ENCODE measurements at places on chromosomes 2 and 18.
A peak's percentile ranks its signal among the peaks of the same experiment; 100 is the strongest.

DNA sequence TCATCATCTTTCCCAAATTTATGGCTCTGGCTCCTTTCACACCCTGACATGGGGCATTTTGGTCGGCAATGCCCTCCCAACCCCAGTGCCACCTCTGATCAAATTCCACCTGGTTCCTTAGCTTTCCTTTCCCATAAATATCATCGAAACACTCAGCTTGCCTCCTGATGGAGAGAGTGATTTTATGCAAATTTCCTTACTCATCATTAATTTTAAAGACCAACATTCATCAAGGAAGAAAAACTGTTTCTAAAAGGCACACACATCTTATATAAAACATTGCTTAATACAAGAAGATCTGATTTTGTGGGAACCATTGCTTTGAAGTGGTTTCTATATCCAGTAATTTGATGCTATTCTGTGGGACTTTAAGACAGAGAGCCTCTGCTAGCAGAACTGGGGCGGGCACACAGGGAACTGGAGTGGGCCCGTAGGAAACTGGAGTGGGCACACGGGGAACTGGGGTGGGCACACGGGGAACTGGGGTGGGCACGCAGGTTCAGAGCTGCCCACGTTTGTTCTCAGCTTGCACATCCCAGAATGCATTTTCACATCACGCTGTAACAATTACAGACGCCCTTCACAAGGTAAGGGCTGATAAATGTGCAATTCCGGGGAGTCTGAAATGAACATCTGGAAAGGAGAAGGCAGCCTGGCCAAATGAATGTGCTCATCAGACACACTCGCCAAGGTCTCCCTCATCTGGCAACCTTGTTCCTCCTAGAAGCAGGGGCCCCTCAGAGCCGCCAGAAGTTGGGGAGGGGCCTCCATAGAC, 174.2 kb downstream of the RTP5 start:
- no peak for DNase-seq

DNA sequence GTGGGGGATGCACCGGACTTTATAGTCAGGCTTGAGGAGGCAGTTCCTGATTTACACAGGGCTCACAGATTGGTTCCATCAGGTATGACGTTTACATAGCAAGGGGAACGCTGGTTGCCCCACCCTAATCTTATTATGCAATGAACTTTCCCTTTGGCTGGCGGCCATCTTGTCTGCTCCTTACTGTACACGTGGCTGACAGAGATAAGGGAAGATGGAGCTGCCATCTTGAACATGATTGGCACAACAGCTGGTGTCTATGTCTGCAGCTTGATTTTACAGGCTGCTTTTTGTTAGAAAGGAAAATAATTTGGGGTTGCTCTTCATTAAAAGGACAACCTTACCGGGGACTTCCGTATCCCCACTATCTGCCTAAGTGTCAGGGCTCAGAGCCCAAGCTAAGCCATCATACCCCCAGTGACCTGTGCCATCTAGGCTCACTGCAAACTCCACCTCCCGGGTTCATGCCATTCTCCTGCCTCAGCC, 33.5 kb upstream of the ATG16L1 start:
- no peak for DNase-seq

GRCh38 chr18:47944972-47945852, 14.8 kb upstream of the SMAD2 start:
- no peak for DNase-seq

GRCh38 chr18:12934454-12935071, 13.2 kb upstream of the SEH1L start:
- peak; percentile 51 for DNase-seq

- no peak for DNase-seq
Measured at GRCh38 chr2:221792971-221793521, 220.9 kb upstream of the EPHA4 start.

GRCh38 chr2:240584486-240585031, 2.0 kb upstream of the CAPN10 start:
- DNase-seq: no peak

DNA sequence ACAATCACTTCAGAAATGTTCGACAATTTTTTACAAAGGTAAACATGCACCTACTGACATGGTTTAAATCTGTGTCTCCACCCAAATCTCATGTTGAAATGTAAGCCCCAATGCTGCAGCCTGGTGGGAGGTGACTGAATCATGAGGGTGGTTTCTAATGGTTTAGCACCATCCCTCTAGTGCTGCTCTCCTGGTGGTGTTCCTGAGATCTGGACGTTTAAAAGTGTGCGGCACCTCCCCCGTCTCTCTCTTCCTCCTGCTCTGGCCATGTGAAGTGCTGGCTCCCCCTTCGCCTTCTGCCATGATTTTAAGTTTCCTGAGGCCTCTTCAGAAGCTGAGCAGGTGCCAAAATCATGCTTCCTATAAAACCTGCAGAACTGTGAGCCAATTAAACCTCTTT, 28.3 kb downstream of the MAP3K2 start:
- DNase-seq: no peak

DNA sequence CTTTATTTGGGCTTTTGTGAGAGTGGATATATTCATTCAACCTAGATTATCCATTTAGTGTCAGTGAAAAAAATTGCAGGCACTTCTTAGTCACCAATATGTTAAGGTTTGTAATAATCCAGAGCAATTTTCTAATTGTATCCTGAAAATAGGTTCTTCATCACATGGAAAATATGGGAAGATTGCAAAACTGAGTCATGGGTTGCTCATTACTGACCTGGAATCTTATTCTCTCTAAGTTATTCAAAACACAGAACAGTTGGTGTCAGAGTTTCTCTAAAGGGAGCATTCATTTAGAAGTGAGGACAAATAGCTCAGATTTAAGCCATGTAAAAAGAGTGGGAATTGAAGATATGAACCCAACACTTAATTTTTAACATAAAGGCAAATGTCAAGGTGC, 181.3 kb downstream of the IKZF2 start:
- DNase-seq: no peak

DNA sequence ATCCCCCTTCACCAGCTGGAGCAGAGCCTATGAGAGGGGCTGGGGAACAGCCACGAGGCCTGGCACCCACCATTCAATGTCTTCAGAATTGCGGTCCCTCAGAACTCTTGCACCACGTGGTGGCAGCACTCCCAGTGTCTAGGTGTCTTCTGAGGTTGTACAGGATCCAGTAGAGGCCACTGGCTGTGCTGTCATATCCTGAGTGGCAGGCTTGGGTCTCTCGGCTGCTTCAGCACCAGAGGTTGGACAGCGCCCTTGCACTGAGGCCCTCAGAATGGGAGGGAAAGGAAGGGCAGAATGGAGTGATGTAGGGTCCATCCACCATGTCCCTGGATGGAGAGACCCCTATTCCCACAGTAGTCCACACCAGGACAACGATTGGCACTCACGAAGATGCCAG, 112.0 kb upstream of the TEKT4 start:
- DNase-seq: no peak

- DNase-seq: no peak
Measured at GRCh38 chr18:11840493-11840892, 10.7 kb upstream of the CHMP1B start.

DNA sequence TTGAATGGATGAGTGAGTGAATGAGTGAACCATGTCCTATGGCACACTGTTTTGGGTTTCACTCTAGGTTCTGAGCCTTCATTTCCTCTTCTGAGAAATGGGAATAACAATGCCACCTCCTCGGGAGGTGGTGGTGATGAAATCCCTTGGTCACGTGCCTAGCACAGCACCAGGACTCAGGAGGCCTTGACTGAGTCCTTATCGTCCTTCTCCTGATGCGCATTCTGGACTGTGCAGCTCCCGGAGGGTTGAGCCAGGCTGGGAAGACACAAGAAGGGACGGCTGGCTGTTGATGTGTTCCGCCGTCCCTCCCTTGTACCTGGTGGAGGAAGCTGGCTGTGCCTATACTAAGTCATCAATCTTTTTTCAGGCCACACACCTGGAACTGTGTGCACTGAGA, 437.3 kb downstream of the ZNF521 start:
- DNase-seq: no peak

DNA sequence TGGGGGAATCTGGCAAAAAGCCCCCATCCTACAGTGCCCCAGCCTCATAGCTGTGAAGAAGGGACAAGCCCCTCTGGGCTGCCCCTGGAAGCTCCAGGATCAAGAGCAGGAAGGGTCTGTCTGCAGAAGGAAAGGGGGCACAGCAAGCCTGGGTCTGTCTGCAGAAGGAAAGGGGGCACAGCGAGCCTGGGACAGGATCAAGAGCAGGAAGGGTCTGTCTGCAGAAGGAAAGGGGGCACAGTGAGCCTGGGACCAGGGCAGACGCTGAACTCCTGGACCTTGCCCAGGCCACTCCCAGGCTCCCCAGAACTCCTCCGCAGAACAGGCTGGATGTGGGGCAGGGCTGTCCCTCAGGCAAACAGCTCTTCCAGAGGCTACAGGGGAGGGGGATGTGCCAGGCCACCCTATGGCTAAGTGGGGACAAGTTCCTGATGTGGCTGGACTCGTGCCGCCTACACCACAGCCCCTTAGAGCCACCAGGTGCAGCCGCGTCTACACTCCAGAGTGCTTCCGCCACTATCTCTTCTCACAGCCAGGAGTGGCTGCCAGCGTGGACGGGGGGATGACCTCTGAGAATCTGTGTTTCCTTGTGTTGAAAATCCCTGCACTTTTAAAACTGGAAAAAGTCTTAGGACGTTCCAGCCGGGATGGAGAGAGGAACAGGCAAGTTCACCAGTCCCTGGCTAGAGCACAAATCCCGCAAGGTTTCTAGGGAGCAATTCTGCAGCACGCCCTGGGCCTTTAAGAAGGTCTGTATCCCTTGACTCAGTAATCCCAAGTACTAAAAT, 20.8 kb downstream of the KIF1A start:
- no peak for DNase-seq

DNA sequence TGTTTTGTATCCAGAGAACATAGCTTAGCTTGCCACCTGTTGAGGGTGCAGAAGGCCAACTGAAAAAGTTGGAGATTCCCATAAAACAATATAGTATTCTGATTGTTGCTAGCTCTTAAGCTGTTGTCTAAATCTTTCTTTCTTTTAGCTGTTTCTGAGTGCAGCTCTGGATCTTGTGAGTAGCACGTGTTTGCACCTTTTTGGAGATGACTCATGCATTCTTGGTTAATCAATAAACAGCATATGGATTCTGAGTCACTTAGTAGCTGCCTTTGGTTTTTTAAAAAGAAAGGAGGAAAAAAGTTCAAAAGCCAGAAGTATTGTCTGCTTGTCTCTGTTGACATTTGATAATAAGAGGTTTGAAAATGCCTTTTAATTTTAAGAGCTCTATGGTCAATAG, 483.0 kb upstream of the FSIP2 start:
- no peak for DNase-seq

- DNase-seq: no peak
Measured at GRCh38 chr2:46669996-46670793, 190.8 kb downstream of the TMEM247 start.

- DNase-seq: no peak
Measured at GRCh38 chr18:56323673-56324072, 314.7 kb downstream of the TXNL1 start.

GRCh38 chr2:127811397-127812321, 688 bp upstream of the WDR33 start:
- no peak for DNase-seq

DNA sequence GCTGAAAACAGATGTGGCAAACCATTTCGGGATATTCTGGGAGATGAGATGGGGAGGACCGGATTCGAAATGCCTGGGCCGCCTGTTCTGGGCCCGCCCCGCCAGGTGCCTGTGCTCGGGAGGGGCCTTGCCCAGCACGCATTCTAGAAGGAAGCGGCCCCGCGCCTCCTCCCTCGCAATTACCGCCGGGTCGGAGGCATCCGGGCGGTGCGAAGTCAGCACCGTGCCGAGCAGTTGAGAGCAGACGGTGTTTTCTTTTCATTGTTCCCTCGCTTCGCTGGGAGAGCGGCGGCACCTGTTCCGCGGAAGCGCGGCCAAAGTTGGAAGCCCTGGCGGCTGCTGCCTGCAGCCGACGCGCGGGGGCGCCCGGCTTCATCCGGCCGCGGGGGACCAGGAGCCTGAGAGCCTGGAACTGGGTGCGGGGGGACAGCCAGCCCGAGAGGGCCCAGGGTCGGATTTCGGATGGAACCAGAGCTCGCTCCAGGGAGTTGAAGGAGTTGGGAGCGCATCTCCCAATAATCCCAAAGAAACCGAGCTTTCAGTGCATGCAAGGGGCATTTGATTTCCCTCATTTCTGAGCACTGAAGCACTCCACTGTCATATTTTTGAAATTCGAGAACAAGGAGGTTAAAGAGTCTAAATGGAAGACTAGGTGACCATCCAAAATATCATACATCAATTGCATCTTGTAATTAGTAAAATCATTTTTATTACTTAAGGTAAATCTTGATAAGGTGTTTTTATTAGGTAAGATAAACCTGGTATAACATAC, 241.8 kb upstream of the RAB12 start:
- DNase-seq: no peak

DNA sequence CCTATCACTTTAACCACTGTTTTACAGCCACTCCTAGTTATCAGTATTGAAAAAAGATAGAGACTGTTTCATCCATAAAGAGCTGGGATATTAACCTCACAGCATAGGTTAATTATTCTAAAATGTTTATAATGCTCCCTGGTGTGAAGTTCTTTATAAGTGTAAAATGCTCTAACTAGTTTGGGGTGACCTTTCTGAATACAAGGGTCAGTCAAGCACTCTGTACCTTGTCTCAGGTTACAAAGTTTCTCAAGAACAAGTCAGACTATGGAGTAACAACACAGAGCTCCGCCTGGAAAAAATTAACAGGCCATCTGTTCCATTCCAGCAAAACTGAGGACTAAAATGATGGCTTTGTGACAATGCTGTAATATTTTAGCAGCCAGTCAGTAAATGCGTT, 107.4 kb downstream of the NOL4 start:
- no peak for DNase-seq

DNA sequence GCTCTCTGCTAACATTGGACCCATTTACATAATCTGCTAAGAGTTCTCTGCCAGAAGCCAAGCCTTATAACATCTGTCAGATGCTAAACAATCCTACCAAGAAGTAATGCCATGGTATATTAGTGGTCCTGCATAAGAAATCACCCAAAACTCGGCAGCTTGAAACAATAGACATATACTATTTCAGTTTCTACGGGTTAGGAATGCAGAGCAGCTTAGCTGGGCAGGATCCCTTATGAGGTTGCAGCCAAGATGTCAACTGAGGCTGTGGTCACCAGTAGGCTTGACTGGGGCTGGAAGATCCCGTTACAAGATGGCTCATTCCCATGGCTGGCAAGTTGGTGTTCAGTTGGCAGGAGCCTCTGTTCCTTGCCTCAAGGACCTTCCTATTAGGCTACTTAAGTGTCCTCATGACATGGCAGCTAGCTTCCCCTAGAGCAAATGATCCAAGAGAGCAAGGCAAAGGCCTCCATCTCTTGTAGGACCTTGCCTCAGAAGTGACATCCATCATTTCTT, 25.1 kb upstream of the SOS1 start:
- no peak for DNase-seq
